ENCODE measurements at places on chromosomes 6 and 20. TPM values are rescaled to one million over a fixed set of nuclear protein-coding genes. Genes with fewer than 3 reads are reported as not detected.

Gene ELOVL2
- not detected for total RNA-seq

Gene FAM184A
- 9.2 TPM for total RNA-seq

Gene PROKR2
- total RNA-seq = not detected

Gene FAM83C
- total RNA-seq = not detected

Gene TLDC2
- total RNA-seq = not detected

Gene CST9
- not detected for total RNA-seq

Gene HSPA12B
- not detected for total RNA-seq

Gene PKIB
- 0.89 TPM for total RNA-seq

Gene DPPA5
- total RNA-seq = not detected

Gene DEFB124
- total RNA-seq = not detected

Gene DUSP15
- not detected for total RNA-seq

Gene HLA-DPB1
- 49.4 TPM for total RNA-seq

All from naive thymus-derived CD4-positive, alpha-beta T cell (primary cell).